ENCODE measurements at places on chromosomes 3 and 15. TPM values are rescaled to one million over a fixed set of nuclear protein-coding genes. Genes with fewer than 3 reads are reported as not detected.

GRCh38 chr15:62482785-62483429, 317.8 kb upstream of the C2CD4B start:
- peak; percentile 82 for DNase-seq
- H3K36me3 ChIP-seq, result no peaks in the 10 kb centered on the region
- no peaks in the 10 kb centered on the region for H3K27me3 ChIP-seq
- H3K4me3 ChIP-seq, result no peak overlapping the region
- H3K4me1 ChIP-seq, result peaks cover 11% of the 10 kb centered on the region
- peak overlapping the region; percentile 44 for H3K27ac ChIP-seq

DNA sequence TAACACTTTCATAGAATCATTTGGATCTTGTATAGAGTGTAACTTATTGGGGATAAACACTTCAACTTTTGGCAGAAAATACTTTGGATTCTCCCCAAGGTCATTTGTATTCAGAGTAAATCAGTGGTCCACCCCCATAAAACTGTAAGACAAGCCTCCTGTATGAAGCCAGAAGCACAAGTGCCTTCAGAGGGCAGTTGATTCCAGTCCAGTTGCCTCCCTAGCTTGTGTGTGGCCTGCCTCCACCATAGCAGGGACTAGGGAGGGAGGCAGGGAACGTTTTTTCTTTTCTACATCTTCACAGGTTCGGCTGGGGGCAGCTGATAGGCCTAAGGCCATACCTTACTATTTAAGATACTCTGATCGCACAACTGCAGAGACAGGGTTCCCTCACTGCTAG, 11.6 kb downstream of the GORASP1 start:
- no peak overlapping the region for H3K27ac ChIP-seq
- H3K4me3 ChIP-seq, result no peak overlapping the region
- H3K4me1 ChIP-seq, result no peaks in the 10 kb centered on the region
- H3K36me3 ChIP-seq, result peaks cover 86% of the 10 kb centered on the region

DNA sequence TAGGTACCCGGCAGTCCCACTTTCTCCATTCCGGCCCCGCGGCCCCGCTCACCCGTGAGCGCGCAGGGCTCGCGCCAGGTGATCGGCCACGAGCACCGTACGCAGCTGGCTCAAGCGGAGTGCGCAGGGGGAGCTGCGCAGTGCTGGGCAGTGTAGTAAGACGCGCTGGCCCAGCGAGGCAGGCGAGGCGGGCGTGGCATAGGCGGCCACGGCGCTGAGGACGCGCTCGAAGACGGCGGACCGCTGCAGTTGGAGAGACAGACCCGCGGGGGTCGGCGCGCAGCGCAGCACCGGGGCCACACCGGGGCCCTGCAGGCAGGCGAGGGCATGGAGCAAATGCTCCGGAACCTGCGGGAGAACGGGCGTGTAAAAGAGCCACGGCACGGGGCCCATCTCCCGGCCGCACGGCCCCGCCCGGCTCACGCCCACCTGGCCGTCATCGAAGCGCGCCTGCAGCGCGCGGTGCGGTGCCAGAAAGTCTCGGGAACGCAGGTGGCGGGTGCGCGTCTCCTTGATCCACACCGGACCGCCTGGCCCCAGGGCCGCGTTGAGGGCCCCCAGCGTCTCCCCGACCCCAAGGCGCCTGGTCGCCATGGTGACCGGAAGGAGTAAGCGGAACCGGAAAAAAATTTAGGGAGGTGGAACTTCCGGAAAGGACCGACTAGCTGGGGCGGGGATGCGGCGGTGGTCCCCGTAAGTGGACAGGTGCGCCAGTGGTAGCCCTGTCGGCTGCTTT, at the start of gene DALRD3:
DALRD3 (minus strand) TSS at position 610 of the 736 bp plus-strand sequence; CDS start at position 594, 16 bp downstream.
- H3K36me3 ChIP-seq, result peaks cover 33% of the 10 kb centered on the region
- H3K4me3 ChIP-seq, result peak within 1 kb of the TSS; percentile 92
- H3K4me1 ChIP-seq, result peaks cover 30% of the 10 kb centered on the region
- no peaks in the 10 kb centered on the region for H3K27me3 ChIP-seq
- peak; percentile 93 for DNase-seq

- H3K4me3 ChIP-seq, result no peak overlapping the region
- H3K4me1 ChIP-seq, result peaks cover 69% of the 10 kb centered on the region
- H3K27ac ChIP-seq, result peak overlapping the region; percentile 95
- DNase-seq, result no peak
Observed at GRCh38 chr15:82132096-82132495, 86.3 kb upstream of the MEX3B start.

DNA sequence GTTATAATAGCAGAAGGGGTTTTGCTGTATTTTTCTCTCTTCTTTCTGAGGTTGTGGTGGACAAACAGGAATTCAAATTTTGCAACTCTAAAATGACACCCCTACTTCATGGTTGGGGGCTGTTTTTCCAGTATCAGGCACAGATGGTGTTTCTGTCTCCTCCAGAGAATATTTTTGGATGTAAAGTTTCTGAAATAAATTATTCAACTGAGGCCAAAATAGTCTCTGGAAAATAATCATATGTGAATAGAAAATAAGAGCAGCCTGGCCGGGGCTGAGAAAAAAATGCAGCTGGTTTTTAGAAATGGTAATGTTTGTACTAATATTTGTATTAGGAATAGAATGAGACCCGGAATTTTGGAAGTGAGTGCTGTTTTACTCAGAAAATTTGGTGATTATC, 121.3 kb upstream of the ADAMTS9 start:
- no peaks in the 10 kb centered on the region for H3K36me3 ChIP-seq
- no peaks in the 10 kb centered on the region for H3K4me1 ChIP-seq
- H3K27me3 ChIP-seq, result no peaks in the 10 kb centered on the region

DNA sequence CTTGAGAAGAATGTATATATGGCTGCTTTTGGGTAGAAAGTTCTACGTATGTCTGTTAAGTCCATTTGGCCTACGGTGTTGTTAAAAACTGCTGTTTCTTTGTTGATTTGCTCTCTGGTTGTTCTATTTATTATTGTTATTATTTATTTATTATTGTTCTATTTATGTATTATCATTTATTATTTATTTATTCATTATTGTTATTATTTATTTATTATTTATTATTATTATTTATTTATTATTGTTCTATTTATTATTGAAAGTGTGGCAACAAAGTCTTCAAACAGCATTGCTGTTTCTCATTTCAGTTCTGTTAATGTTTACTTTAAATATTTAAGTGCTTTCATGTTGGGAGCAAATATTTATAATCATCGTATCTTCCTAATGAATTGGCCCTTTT, 66.7 kb downstream of the SI start:
- no peak overlapping the region for H3K4me3 ChIP-seq
- DNase-seq, result no peak
- H3K27me3 ChIP-seq, result no peaks in the 10 kb centered on the region
- no peaks in the 10 kb centered on the region for H3K36me3 ChIP-seq
- H3K4me1 ChIP-seq, result no peaks in the 10 kb centered on the region

- H3K27ac ChIP-seq, result no peak overlapping the region
- H3K27me3 ChIP-seq, result no peaks in the 10 kb centered on the region
- no peaks in the 10 kb centered on the region for H3K36me3 ChIP-seq
- no peak overlapping the region for H3K4me3 ChIP-seq
- H3K4me1 ChIP-seq, result peaks cover 18% of the 10 kb centered on the region
- DNase-seq, result no peak
Observed at GRCh38 chr3:120143676-120144075, 49.4 kb upstream of the GSK3B start.

CHRD gene
- total RNA-seq, result 0.29 TPM
